CD4-positive, alpha-beta T cell treated with Interleukin-10 for 1 hour (primary cell): ENCODE measurements at places on chromosomes 6 and 20.
A peak's percentile ranks its signal among the peaks of the same experiment; 100 is the strongest.

DNA sequence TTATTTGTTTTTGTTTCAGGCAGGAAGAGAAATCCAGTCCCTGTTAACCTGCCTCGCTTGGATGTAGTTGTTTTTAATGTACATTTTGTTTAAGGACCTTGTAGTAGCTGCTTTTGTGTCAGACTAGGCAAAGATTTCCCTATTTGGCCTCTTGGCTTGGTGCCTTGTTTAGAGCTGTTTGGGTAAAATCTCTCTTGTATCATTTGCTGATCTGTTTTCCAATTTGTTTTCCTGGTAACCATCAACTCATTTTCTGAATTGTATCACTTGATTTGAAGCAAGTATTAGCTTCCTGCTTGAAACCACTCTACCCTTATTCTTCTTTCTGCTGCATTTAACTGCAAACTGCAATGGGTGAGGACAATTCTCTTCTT, 160.7 kb downstream of the ZFAND3 start:
- DNase-seq, result no peak

GRCh38 chr6:13012296-13012695, 295.7 kb downstream of the PHACTR1 start:
- no peak for DNase-seq

GRCh38 chr6:128494440-128494839, 26.0 kb downstream of the PTPRK start:
- DNase-seq, result no peak

DNA sequence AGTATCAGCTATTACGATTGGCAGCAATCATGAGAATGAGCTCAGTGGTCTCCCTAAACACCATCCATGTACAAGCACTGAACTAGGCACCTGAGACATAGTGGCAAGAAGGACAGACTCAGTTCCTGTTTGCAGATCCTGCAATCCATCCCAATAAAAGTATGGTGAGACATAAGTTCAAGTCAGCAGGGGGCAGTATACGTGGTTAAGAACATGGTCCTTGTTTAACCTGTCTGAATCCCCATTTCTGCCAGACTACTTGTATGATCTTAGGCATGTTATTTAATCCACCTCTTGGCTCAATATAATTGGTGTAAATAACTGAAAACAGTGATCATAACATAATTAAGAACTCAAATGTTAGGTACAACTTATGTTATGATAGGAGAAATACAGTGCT, 33.2 kb upstream of the PNISR start:
- DNase-seq, result peak; percentile 7

DNA sequence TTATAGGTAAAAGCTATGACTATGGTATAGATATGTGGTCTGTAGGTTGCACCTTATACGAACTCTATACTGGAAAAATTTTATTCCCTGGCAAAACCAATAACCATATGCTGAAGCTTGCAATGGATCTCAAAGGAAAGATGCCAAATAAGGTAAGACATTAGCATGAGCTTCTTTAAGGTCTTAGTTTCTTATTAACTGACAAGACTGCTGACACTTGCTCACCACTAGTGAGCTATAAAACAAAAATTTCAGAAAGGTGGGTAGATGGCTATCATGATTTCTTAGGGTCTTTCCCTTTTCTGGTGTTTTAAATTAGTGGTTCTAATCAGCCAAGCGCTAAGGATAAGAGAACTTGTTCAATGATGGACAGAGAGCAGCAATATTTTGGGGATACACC, 21.9 kb downstream of the FAM217A start:
- DNase-seq, result no peak

- no peak for DNase-seq
These were observed 15.4 kb downstream of the METTL24 start for GRCh38 chr6:110342759-110343158.

DNA sequence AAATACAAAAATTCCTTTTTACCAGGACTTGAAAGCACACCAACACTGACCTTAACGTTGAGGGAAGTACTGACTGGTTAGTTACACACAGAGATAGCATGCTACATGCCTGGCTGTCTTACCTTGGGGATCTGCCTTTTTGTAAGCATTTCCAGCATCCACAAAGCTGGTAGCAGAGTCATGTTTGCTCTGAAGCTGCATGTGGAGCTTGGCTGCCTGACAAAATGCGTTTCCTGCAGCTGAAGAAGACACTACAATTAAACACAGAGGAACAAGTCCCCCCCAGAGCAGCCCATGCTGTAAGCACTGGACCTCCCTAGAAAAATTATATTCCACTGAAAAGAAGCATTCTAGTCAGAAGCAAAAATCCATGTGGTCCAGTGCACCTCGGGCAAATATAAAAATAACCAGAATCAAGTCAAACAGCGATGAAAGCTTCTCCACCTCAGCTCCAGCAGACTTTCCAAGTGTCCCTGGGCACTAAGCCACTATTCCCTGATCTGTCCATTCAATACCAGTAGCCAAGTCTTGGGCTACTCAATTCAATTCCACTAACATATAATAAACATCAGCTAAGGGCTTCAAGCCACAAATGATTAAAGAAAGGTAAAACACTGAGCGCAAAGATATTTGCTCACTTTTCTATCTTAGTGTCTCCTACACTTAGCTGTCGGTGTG, 24.2 kb downstream of the NAPB start:
- DNase-seq, result no peak

DNA sequence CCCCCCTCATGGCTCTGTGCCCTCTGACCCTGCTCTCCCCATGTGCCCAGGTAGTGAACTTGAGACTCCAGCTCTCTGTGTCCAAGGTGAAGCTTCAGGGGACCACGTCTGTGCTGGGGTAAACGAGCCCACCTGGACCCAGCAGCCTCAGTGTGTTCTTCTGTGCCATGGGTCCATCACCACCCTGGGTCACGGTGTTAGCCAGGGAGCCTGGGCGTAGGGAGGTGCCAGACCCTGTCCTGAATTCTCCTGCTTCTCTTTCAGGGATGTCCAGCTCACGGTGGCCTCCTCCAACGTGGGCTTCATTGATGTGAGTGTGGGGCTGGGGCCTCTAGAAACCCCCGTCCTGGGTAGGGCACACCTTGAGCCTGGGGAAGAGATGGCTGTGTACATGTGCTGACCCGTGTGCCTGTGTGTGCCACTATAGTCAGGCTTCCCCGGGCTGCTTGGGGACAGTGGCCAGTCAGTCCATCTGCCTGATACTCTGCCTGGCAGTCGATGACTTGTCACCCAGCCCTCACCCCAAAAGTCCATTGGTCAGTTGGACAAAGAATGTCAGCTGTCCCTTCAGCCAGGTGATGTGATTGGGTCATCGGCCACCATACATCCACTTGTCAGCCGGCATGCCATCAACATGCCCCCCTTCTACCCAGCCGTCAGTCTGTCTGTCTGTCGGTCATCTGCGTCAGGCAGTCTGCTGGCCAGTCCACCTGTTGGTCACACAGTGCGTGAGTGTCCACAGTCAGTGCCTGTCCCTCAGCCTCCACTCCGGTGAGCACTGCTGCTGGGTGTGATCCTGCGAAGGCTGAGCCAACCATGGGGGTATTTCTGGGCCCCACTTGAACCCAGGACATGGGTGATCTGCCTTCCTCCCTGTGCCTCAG, 10.9 kb upstream of the BPIFB6 start:
- no peak for DNase-seq

DNA sequence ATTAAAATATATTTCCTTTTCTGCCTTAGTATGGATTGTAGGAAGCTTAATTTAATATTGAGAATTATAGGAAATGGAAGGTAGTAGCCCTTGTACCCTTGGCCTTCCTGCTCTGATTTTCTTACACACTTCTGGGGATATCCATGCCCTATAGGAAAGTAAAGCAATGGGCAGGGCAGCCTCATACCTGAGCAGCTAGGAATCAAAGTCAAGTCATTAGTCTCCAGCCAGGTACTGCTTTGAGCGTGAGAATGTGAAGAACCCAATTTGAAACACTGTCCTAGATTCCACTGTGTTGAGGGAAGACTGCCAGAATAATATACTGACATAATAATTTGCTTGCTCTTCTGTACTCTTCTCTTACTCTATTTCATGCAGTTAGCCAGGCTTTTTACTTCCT, 51.0 kb upstream of the L3MBTL3 start:
- DNase-seq, result no peak

- no peak for DNase-seq
These were observed 16.6 kb downstream of the DSE start for GRCh38 chr6:116387374-116387773.

DNA sequence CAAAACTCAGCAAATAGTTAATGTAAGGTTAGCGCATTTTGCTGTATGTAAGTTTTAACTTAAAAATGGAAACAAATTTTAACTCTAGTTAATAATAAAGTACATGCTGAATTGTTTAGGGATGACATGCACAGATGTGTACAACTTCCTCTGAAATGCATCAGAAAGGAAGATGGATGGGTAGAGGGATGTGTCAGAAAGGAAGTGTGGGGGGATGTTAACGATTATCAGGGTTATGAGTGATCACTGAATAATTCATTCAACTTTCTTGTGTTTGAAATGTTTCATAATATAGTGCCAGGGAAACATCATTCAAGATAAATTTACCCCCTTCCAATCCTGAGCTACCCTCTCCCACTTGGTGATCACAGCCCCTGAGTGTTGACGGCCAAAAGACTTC, 87.6 kb downstream of the FOXA2 start:
- DNase-seq, result no peak
